AG08396 (cell line): ENCODE measurements at places on chromosomes 16 and 17.

GRCh38 chr16:12176051-12176450 is 199.5 kb downstream of the SNX29 start:
- DNase-seq, result no peak

DNA sequence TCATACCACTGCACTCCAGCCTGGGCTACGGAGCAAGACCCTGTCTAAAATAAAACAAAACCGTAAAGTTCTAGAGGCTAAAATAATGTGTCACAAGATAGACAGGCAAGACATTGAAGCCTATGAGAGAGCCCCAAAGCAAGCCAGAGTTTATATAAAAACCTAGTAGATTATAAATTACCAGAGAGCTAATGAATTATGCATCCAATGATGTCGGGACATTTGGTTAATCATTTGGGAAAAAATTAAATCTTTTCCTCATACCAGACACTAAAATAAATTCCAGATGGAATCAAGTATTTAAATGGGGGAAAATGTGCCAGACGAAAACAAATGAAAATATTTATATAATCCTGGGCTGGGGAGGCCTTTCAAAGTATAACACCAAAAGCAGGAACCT is 24.2 kb downstream of the CCDC40 start:
- DNase-seq, result no peak

- DNase-seq, result peak; percentile 54
These were observed 46.9 kb downstream of the IRX6 start for GRCh38 chr16:55370762-55371482.

DNA sequence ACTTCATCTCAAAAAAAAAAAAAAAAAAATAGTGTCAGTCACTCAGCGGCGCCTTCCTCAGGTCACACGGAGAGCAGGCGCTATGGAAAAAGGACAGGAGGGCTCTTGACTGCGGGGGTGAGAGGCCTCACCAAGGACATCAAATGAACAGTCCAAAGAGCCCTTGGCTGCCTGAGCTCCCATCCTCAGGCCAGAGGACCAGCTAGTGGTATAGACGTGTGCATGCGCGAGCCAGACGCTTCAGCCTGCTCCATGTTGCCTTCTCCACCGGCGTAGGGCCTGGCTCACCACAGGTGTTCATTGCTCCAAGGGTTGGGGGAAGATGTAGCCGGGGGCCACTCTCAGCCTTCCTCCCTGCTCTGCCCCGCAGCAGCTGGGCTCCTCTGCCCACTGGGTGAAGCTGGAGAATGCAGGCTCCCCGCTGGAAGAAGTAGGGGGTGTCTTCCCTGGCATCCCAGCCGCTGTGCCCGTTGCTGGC is 65.8 kb upstream of the PLCG2 start:
- DNase-seq, result no peak

DNA sequence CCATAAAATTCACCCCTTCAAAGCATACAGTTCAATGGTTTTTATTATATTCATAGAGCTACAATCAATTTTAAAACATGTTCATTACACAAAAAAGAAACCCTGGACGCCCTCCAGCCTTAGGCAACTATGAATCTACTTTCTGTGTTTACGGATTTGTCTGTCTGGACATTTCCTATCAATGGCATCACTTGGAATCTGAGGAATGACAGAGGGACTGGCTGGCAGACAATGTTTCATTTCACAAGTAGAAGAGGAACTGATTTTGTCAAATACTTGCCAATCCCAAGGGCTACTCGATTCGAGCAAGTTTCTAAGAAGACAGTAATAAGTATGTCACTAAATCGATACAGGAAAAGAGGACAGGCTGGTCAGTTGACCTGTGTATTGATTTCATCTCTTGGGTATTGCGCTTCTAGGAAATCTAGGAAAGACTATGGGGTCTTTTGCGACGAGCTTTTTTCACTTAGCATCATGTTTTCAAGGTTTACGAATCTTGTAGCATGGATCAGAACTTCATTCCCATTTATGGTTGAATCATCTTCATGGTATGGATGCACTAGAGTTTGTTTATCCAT is 56.6 kb downstream of the RGS9 start:
- no peak for DNase-seq

- DNase-seq, result no peak
These were observed 47.8 kb downstream of the PITPNM3 start for GRCh38 chr17:6508519-6509030.

DNA sequence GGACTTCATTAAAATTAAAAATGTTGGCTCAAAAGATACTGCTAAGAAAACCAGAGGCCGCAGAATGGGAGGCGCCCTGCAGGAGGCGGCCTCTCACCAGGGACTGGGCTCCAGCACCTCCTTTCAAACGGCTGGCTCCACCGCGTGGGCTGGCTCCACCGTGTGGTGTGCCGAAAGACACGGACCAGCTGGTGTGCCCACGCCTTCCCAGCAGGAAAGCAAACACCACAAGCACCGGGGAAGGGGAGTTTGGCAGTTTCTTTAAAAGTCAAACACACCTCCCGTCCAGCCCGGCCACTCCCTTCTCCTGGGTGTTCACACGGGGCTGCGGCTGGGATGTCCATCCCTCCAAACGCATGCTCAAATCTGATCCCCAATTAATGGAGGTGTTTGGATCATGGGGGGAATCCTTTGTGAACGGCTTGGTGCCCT is 13.9 kb downstream of the HAGH start:
- DNase-seq, result peak; percentile 93

DNA sequence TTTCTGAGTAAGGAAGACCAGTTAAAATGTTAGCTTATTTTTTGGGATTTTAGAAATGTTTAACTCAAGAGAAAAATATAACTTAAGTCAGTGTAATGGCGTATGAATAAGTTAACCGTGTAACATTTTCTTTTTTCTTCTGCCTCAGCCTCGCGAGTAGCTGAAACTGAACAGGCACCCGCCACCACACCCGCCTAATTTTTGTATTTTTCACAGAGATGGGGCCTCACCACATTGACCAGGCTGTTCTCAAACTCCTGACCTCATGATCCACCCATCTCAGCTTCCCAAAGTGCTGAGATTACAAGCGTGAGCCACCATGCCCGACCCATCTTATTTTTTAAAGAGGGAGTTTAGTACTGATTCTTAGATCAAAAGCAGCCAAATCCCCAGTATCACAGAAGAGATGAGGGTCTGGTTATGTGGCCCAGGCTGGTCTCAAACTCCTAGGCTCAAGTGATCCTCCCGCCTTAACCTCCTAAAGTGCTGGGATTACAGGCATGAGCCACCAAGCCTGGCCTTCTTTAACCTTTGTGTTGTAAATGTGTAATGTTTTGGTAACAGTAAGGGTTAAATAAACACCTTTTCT is 16.8 kb downstream of the PITPNC1 start:
- no peak for DNase-seq

DNA sequence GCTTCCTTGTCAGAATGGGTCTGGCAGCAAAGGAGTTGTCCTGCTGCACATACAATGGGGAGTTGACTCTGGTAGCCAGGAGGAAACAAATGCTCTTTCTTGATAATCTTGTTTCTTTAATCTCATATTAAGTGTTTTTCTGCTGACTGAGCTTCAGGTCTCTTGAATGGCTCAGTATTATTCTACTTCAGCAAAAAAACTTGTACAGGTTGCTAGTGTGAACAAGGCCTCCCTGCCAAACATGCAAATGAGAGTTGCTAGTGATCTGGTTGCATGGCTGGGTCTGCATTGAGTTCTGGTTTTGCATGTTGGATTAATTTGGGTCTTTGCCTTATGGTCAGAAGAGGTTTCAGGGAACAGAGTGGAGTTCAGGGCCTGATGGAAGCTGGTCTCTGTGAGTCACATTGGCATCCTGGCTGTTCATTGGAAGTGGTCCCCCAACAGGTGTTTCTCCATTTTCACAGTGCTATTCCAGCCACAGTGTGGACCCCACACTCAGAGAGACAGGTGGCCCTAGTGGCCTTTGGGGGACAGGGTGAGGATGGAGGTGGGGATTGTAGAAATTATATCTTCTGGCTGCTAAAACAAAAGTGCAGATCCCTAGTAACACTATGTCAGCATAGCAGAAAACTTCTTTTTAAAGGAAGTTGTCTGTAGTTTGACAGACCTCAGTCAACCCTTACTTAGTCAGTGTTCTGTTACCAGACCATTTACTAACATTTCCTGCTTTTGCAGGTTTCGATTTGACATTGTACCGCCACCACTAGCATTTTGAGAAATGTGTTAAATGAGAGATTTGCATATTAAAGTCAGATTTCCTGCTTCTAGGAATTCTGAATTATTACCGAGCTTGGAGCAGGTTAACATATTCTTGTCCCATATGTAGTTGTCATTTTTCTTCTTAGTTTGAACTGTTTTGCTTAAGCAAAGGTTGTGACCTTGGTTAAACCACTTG is 47.1 kb downstream of the EPN2 start:
- no peak for DNase-seq

DNA sequence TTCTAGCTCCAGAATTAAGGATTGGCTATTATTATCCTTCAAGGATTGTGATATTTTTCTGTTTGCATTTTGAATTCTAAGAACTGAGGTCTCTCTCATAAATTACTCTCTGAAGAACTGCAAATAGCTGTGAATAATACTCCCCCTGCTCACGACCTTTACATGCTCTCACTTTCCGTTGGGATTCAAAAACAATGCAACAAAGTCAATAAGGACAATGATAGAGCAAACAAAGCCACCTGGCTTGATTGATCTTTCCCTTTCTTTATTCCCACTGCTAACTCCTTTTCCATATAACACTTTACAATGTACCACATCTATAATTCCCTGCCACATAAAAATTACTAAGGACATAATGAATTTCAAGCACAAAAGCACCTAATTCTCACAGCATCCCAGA is 523.0 kb upstream of the CA10 start:
- DNase-seq, result no peak

- peak; percentile 26 for DNase-seq
These were observed 40.9 kb upstream of the MEOX1 start for GRCh38 chr17:43702637-43703036.

GRCh38 chr16:14249291-14250032 is 178.3 kb downstream of the MRTFB start:
- peak; percentile 48 for DNase-seq
